CD4-positive, alpha-beta T cell treated with Interleukin-4 for 4 hours (primary cell): ENCODE measurements at places on chromosomes 3 and 15.

DNA sequence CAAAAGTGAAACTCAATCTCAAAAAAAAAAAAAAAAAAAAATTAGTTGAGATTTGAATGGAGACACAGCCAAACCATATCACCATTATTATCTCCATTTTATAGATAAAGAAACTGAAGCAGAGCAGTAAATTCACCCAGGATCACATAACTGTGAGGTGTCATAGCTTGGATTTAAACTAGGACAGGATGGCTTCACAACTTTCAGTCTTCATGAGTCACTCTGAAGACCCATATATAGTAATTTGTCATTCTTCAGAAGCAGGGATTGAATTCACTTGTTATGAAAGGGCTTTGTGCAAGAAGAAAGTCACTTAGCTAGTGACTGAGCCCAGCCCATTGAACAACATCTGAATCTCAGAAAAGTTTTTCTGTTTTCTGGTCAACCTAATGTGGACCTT, 60.5 kb upstream of the LRIG1 start:
- DNase-seq, result no peak

DNA sequence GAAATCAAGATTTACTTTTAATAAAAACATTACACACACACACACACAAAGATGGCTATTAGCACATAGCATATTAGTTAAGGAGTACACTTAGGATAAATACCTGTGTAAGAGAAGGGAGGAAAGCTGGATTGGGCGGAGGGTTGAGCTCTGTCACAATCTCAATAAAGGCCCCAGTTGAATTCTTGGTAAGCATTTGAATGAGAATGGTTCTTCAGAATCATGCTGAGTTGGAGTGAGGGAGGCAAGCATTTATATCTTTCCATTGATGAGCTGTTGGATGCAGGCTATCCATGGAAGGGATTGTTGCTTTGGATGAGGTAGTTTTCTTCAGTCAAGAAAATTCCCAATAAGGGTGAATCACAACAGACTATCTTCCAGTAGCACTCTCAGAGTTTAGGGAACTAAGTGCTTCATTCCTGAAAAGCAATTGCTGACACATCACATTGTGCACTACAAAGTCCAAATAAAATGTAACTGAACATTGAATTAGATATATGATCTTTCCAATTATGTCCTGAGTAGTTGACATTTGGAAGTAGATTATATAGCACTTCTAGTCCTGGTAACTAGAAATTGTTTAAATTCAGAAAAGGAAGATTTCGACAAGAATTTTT, 95.7 kb downstream of the SUCNR1 start:
- DNase-seq, result no peak

- no peak for DNase-seq
Observed at GRCh38 chr3:178406206-178406605, 130.0 kb upstream of the KCNMB2 start.

DNA sequence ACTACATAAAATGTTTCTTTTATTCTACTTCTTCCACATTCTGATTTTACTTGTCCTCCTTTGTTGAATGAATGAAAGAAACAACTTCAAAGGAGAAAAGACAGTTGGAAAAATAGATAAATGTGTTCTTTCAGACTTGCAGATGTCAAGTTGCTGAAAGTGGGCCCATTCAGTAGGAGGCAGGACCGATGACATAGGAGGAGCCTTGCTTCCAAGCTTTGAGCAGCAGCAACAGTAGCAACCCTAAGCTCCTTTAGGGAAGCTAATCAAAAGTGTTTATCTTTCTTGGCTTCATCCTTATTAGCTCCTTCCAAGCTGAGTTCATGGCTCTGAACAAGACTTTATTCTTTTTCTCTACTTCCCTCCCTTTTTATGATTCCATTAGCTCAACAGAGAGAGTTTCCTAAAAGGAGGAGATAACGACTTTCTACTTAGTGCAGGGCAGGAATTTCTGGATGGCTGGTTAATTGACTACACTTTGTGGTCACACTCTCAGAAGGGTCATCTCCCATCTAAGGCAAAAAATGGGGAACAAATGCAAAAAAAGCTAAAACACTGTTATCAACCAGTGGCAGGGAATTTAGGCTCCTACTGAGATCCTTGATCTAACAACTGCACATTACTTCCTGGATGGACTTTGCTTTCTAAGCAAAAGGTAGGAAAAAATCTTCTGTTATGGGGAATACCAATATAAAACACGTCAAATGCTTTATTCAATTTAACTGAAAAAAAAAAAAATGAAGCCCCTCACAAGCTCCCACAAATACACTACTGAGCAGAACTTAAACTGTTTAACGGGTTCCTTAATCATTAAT, 4.8 kb downstream of the MORC1 start:
- no peak for DNase-seq

- no peak for DNase-seq
Observed at GRCh38 chr15:81612631-81613030, 238.6 kb upstream of the TMC3 start.

GRCh38 chr3:25170021-25170420, 258.0 kb upstream of the RARB start:
- DNase-seq, result no peak

GRCh38 chr3:31776016-31776415, 205.0 kb downstream of the OSBPL10 start:
- no peak for DNase-seq
